ENCODE measurements at places on chromosomes 3 and 15.
A peak's percentile ranks its signal among the peaks of the same experiment; 100 is the strongest.

DNA sequence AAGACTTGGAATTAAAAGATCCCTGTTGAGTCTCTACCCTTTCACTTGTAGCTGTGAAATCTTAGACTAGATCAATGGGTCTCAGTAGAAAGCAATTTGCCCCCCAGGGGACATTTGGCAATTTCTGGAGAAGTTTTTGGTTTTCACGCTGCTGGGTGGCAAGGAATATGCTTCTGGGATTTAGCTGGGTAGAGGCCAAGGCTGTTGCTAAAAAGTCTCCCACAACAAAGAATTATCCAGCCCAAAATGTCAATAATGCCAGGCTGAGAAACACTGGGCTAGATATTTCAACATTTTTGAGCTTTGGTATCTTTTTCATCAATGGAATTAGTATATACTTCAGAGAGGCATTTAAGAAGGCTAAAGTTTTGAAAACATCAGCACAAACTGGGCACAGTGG is 8.7 kb downstream of the CAPN7 start:
- no peak for DNase-seq

- no peak for DNase-seq
Measured at GRCh38 chr3:143726727-143727126, 121.5 kb downstream of the SLC9A9 start.

- DNase-seq, result no peak
Measured at GRCh38 chr3:190004656-190005055, 116.0 kb downstream of the P3H2 start.

DNA sequence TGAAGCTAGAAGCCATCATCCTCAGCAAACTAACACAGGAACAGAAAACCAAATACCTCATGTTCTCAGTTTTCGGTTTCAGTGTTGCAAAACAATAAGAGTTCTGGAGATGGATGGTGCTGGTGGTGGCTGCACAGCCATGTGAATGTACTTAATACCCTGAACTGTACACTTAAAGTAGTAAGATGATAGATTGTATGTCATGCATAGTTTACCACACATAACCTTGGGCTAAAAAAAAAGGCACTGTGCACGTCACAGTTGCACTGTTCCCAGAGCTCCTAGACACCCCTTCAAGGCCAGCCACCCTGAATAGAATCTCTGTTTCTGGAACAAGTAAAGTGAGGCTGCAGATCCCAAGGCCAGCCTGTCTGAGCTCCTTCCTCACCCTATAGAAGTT is 243.3 kb upstream of the IGF1R start:
- DNase-seq, result no peak

DNA sequence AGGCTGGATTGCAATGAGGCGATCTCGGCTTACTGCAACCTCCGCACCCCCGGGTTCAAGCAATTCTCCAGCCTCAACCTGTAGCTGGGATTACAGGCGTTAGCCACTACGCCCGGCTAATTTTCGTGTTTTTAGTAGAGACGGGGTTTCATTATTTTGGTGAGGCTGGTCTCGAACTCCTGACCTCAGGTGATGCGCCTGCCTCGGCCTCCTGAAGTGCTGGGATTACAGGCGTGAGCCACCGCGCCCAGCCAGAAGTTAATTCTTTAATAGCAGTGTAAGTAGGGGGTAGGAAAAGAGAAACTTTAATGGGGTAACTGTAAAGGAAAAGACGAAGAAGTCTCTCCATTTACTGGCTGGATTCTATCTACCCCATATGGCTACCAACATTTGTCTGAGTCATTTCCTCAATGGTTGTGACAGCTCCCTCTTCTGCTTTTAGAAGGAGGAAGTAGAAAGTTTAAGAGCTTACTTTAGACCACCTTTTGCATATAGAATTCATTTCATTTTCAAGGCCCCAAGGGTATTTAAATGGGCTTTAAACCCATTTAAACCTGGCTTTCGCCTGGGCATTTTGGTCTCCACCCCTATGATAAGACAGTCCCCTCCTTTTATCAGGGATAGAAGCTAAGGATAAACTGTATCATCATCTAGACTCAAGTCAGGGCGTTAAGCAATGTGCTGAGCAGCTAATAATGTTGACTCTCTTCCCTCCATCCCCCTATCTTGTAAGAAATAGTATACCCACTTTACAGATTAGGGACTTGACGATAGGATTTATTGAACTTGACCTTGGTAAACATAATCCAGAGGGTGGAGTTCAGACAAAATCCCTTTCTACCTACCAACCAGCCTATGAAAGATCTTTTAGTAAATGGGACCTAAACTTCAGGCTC is 1.1 kb upstream of the CDV3 start:
- DNase-seq, result no peak

- DNase-seq, result no peak
Measured at GRCh38 chr3:134471521-134472193, 14.1 kb downstream of the ANAPC13 start.

- DNase-seq, result no peak
Measured at GRCh38 chr3:127410678-127411077, 122.8 kb upstream of the PRR20G start.

GRCh38 chr15:82621970-82622369 is 25.2 kb downstream of the CPEB1 start:
- DNase-seq, result no peak

GRCh38 chr15:93587059-93587521 is 498.1 kb upstream of the RGMA start:
- no peak for DNase-seq

DNA sequence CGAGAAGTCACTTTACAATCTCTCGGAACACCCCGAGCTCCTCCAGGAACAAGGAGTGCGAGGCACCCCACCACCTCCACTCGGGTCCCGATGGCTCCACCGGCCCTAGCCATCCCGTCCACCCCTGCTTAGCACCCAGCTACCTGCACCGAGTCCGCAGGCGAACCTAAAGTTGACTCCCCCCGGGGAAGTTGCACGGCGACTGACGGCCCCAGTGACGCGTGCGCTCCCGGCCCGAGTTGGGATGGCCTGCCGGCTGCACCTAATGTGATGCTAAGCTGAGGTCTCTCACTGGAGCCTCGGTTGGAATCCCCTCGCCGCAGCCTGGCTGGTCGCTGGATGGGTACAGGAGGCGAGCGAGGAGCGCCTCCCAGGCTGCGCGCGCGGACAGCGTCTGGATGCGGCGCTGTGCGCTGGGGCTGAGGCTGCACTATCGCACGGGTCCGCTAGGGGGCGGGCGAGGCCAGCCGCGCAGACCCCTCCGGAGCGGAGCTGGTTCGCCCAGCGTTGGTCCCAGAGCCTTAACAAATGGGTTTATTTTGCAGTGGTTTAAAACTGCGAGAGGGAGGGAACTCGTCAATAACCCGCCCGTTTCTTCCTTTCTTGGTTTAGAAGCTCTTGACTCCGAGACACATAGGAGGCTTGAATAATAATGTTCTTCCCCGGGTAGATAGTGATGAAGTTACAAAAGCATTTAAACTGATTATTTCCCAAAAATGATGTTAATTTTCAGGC is at the start of gene OXTR:
TSS of gene OXTR (minus strand) at position 526 of the 735 bp plus-strand sequence. CDS start 1,426 bp downstream, outside the sequence.
- DNase-seq, result peak; percentile 32

DNA sequence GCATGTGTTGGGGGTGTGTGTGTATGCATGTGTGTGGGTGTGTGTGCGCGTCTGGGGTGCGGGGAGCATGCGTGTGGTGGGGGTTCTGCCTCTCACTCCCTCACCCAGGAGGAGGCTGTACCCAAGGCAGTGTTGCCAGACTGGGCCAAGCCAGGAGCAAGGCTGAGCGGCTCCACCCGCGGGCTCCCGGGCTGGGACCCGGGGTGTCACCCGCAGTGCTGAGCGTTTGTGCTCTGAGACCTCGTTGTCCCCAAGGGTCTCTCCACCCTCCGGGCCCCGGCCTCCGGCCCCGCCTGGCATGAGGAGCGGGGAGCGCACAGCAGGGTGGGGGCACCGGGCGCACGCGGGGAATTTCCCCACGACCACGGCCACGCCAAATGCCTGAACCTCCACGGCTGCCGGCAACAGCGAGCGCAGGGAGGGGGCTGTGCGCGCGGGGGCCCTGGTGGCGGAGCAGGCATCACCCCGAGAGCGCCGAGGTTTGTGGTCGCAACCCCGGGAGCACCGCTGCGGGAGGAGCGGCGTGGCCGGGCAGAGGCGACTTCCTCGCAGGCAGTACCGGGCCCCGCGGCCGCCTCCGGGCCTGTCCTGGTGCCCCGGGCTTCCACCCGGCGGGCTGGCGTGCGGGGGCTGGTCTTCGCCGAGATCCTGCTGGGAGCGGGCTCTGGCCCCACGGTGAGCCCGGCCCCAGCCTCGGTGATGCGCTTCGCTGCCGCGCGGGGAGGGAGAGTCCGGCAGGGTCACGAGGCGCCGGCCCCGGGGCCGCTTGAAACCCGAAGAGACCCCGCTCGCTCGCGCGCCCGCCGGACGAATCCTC is 7.4 kb upstream of the OCA2 start:
- DNase-seq, result peak; percentile 10

- no peak for DNase-seq
Measured at GRCh38 chr15:36498916-36499315, 80.5 kb upstream of the CDIN1 start.

- no peak for DNase-seq
Measured at GRCh38 chr3:108661699-108662098, 72.2 kb downstream of the DZIP3 start.

GRCh38 chr15:82647045-82647834 is at the start of gene CPEB1:
TSS of gene CPEB1 (minus strand) at chr15:82647363. CDS start at chr15:82628459, 18,904 bp downstream.
- DNase-seq, result peak; percentile 29

- DNase-seq, result no peak
Measured at GRCh38 chr3:112007633-112008032, 8.9 kb downstream of the TAGLN3 start.

- DNase-seq, result no peak
Measured at GRCh38 chr3:46829699-46830208, 33.5 kb downstream of the MYL3 start.

- no peak for DNase-seq
Measured at GRCh38 chr3:126424751-126425150, 30.0 kb downstream of the CFAP100 start.

Measured in activated CD4-positive, alpha-beta T cell treated with anti-CD3 and anti-CD28 coated beads, Interleukin-2, amount 50 U/mL, for 1 hour (primary cell).